ENCODE measurements at places on chromosomes 12 and 14.

DNA sequence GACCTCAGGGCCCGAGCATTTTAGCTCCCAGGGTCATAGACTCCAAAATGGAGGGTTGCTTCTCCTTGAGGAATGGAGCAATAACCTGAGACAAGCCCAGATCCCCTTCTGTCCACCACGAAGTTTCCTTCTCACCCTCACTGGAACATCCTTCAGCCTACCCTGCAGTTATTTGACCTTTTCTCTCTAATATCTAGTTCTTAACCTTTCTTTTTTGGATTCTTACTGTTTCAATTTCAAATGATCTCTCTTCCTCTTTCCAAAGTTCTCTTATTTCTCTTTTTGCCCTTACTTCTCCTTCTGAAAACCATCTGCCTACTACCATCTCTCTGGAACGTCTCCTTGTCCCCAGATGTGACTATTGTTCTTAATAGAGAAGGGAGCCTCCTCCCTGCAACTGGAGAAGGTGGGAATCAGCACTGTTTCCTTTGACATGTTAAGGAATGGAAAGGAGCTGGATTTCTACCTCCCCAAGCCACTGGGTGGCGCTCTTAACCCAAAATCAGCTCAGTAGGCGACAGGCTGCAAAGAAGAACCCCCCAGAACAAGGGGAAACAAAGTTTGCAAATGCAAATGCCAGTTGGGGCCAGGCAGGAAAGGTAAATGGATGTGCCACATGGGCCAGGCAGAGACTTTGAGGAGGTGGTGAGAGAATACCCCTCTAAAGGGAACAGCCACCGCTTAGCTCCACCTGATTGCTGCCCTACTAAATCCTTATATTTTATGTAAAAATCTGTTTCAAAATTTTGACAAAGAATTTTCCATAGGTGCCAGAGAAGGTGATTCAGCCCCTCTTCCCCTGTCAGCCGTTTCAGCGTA, 22.4 kb upstream of the PDE1B start:
- DNase-seq = peak; percentile 31

- no peak for DNase-seq
Measured at GRCh38 chr12:106081606-106082005, 57.1 kb downstream of the NUAK1 start.

- no peak for DNase-seq
Measured at GRCh38 chr12:56571121-56571520, 49.5 kb downstream of the RBMS2 start.

DNA sequence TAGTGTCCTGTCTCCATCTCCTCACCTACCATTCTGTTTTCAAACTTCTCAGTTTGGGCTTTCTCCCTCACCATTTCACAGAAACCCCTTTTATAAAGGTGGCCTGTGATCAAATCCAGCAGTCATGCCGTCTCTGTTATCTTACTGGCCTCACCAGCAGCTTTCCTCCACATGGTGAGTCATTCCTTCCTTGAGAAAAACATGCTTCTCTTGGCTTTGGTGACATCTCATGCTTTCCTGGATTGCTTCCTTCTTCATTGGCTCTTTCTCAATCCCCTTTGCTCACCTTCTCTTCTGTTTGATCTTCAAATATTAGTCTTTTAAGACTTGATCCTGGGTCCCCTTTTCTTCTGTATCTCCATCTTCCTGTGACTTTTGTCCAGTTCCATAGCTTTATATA, 164.9 kb downstream of the ANO4 start:
- DNase-seq = no peak

GRCh38 chr12:101854747-101855146, 22.6 kb upstream of the DRAM1 start:
- no peak for DNase-seq

GRCh38 chr14:53613404-53614253, 343.0 kb downstream of the BMP4 start:
- no peak for DNase-seq

GRCh38 chr14:101018561-101019290, 115.2 kb upstream of the RTL1 start:
- no peak for DNase-seq

DNA sequence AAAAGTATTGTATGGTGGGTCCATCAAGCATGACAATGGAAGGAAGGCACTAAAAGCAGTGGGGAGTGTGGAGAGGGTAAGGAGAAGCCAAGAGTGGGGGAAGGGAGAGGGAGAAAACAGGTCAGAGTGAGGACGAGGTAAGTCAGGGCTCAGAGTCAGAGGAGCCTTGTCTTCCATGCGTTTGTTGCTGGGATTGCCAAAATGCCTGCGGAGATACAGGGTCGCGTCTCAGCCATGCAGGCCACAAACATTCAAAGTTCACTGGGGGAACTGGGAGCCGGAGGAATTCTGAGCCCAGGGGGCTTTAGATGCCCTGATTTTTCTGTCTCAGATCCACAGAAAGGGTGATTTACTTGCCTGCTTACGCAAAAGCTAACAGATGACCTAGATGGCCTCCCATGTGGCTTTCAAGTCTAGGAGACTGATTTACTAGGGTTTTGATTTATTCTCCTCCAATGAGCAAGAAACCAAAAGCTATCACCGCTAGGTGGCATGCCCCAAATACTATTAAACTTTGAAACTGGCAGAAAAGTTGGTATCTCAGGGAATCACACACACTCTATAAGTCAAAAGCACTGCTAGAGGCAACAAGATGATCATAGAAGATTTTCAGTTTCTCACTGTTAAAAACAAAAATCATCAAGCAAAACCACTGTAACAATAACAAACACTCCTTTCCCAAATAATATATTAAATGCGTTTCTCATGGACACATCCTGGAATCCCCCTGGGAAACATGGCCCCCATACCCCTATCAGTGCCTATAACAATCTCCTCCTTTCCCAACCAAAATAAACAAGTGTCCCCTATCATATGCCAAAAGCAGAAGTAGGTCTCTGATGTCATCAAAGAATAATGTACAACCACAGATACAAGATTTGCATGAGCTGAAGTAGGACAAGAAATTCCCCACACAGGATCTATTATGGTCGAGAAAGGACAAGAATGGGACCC, 26.6 kb upstream of the MDM1 start:
- peak; percentile 83 for DNase-seq

DNA sequence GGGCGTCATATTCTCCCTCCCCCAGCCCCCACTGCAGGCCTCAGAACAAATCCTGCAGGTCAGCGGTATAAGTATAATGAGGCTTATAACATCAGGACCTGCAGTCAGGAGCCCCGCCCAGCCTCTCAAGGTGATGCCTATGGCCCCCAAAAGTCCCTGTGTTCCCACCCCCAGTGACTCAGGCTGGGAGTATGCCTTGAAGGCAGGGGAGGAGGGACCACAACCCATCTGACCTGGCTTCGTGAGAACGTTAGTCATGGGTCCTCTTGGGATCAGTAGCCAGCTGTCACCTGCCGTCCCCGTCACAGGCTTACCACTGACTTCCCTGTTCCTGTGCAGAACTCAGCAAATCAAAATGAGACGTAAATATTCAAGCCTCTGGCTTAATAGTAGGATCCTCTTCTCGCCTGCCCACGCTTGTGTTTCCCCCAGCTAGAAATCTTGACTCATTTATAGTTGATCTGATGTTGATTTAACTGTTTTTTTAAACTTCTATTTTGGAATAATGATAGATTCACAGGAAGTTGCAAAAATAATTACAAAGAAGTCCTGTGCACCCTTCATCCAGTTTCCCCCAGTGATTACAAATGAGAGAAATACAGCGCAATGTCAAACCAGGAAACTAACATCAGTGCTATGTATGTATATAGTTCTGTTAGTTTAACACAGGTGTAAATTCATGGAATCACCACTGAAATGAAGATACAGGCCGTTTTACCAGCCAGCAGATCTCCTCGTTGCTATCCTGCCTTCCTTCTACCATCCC, 107.5 kb downstream of the ADGRD1 start:
- no peak for DNase-seq

- DNase-seq = no peak
Measured at GRCh38 chr12:132076711-132077110, 67.4 kb downstream of the DDX51 start.

- DNase-seq = no peak
Measured at GRCh38 chr14:75120541-75121291, 6.1 kb downstream of the NEK9 start.

DNA sequence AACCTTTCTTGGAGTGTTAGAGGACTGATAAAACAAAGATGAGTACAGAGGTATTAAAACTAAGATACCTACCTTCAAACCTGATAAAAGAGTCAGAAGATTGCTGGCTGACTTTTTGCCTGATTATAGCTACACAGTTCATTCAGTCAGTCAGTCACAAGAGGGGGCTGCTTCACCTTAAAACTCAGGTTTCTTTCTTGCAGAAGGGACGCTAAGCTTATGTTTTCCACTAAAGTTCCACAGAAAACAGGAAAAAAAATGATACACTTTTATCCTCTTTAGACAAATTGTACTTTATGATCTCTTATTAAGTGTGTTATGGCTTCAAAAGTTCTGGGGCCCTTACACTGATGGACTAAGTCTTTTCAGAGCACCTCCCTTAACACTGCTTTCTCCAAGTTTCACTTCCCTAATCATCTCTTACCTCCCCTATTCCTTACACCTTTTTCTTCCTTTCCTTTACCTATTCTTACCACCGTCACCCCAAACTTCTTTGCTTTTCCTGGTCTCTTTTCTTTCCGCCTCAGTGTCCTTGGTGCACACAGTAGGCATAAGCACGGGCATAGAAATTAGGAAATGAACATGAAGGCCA, 448.7 kb upstream of the OR4E1 start:
- DNase-seq = peak; percentile 37

DNA sequence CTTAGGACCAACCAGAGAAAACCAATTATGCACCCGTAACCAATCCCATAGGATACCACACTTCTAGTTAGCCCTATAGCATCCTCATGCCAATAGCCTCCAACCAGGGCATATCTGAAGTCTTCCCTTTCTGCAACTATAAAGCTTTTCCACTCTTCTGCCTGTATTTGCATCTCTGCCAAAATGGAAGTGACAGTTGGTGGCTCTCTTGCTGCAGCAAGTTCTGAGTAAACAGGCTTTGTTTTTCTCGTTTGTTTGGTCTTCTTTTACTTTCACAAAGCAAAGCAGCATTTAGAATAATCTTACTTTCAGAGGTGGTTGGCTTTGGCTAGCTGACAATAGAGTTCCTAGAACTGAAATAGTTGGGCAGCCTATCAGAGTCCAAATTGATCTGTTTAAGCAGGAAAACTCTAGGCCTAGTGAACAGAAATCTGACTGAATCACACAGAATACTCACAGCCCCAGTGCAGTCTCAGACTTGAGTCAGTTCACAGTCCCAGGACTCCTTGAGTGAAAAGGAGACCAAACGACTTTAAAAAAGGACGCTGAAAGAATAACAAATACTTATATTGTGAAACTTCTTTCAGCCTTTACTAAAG, 1029.7 kb upstream of the LRFN5 start:
- no peak for DNase-seq

GRCh38 chr14:30907659-30908057, 33.3 kb downstream of the COCH start:
- no peak for DNase-seq

DNA sequence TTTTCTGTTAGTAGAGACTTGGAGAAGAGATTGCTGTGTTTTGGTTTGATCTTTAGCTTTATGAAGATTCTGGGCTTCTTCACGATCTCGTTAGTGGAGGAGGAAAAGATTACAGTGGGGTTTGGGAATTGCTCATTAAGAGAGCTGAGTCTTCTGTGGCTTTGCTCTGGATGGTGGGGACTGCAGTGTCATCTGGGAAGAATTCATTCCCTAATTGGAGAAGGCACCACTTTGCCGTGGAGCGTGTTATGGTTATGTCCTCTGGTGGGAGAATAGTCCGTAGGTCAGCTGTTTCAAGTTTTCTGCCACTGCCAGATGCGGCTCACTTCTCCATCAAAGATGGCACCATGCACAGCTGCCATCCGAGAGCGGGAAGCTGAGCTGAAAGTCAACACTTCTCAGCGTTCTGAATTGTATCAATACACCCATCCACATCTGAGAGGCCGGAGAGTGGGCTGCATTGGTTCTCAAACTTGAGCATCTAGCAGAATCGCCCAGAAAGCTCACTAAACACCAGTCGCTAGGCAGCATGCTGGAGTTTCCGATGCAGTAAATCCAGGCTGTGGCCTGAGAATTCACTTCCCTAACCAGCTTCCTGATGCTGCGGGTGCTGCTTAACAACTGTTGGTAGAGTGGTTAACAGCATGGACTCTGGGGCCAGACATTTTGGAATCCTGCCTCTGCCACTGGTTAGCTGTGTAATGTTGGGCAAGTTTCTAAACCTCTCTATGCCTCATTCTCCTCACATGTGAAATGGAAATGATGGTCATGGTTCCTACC, 117.8 kb downstream of the PLXNC1 start:
- DNase-seq = no peak

- DNase-seq = no peak
Measured at GRCh38 chr12:76698316-76698715, 65.6 kb upstream of the ZDHHC17 start.

DNA sequence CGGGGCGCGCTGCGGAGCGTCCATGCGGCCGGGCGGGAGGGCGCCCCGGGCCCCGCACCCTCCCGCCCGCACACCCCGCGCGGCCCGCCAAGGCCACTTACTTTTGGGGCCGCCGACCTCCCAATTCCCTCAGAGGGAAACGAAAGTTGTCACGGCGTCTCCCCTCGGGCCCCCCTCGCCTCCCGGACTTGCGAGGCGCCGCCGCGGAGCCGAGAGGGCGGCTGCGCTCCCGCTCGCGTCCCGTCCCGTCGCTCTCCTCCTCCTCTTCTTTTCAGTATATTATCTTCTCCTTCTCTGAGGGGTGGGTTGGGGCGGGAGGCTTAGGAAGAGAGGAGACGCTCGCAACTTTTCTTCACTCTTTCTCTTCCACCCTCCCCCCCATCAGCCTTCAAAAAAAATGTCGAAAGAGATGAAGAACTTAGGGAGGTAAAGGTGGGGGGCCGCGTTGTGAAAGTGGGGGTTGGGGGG, 613 bp downstream of the DUSP16 start:
- DNase-seq = no peak

DNA sequence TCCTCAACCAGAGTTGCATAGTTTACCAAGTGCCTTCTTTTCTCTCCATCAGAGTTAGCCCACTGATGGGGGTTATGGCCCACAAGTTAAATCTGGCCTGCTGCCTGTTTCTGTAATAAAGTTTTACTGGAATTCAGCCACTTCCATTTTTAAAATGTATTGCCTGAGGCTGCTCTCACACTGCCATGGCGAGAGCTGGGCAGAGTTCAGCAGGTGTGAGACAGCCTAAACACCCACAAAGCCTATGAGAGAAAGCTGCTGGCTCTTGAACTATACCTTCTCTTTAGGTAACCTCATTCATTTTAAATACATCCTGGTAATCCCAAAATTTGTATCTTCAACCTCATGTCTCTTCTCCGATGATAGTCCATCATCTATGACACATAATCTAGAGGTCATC, 86.1 kb downstream of the BCL2L14 start:
- DNase-seq = no peak

DNA sequence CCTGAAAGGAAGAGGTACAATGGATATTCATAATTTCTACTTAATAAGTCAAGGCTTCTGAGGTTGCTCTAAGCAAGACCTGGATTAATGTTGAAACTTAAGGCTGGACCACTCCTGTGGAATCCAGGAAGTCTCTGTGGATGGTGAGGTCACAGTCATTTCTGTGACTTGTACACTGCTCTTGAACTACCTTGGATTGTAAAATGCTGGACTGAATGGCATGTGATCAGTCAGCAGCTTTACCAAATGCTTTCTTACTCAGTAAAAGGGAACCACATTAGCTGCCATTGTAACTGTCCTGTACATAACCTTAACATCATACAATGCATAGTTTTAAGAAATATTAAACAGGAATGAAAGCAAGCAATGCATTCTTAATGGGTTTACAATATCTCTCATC, 182.9 kb downstream of the NOVA1 start:
- no peak for DNase-seq

GRCh38 chr12:113413488-113413939, 8.7 kb upstream of the SDSL start:
- DNase-seq = no peak

Measured in CD4-positive, alpha-beta T cell treated with Interleukin-12 subunit alpha and Interleukin-12 subunit beta, for 1 hour (primary cell).